Stimulated activated CD8-positive, alpha-beta memory T cell treated with anti-CD3 and anti-CD28 coated beads, Interleukin-7, amount 100 ng/mL, for 1 hour (primary cell): ENCODE measurements at places on chromosomes 7 and 10.

GRCh38 chr10:31395695-31396094 is 76.7 kb downstream of the ZEB1 start:
- DNase-seq = no peak

GRCh38 chr7:36406156-36406555 is 16.5 kb downstream of the ANLN start:
- no peak for DNase-seq

DNA sequence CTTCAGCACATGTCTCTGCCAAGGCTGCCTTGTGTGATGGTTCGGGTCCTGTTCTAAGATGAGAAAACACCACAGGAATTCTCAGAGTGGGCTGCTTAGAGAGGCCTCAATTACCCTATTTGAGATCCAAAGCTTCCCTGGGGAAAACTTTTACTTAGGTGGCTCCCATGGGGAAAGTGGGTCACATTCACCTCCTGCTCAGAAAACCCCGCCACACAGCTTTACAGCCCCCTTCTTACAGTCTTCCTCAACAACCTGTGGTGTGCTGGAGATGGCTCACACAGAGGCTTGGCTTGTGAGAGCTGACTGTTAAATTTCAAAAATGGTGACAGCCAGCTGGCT is 36.6 kb upstream of the KCNIP2 start:
- DNase-seq = no peak

DNA sequence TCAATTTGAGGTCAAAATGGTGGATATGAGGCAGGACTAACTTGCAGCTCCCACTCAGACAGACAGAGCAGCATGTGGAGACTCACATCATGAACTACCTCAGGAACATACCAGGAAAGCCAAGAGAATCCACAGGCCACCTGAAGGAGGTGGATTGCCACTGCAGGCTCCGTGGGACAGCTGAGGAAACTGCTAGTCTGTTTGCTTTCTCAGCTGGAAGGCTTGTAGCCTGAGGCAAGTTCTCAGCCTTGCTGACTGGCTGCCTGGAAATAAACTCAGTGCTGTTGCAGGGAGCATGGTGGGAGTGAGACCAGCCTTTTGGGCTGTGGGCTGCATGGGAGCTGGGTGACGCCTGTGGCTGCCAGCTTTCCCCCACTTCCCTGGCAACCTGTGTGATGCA is 202.9 kb downstream of the ZNF248 start:
- no peak for DNase-seq

DNA sequence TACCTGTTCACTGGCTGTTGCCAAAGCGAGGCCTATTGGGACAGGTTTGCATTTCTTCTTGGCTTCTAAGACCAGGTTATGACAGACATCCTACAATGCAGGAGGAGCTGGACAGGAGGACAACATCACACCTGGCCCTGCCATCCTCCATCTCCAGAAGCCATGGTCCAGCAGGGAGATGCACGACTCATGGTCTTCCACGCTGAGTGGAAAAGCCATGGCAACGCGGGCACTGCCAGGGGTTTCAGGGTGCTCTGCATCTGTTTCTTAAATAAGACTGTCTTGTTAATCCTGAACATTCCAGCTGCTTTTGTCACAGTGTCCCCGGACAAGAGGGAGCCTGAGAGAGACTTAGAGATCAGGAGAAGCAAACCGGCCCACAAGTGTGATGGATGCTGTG is 40.3 kb downstream of the CLRN3 start:
- no peak for DNase-seq

DNA sequence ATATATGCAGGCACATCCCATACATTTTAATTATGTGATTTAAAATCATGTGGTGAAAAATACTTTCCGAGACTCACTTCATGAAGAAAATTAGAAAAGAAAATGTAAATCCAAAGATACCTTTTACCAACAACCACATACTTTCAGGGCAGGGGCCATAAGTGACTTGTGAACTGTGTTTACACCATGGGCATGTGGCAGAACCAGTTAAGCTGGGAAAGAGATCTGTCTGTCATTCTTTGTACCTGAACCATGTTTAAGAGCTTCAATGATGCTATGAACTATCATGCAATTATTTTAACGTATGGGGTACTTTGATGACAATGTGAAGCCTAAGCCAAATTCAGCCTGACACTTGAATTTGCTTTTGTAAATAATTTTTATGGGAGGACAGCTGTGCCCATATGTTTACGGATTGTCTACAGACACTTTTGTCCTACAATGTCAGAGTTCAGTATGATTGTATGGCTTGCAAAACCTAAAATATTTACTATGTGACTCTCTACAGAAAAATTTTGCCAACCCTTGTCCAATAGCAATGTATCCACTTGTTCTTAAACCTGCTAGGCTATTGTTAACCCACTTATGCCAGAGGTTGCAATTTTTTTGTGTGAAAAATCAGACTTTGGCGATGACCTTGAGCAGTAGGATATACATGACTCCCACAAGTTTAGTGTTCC is 654.6 kb downstream of the TNS3 start:
- no peak for DNase-seq

GRCh38 chr7:70343519-70343918 is 745.2 kb downstream of the AUTS2 start:
- DNase-seq = no peak
